Stimulated activated CD8-positive, alpha-beta memory T cell treated with anti-CD3 and anti-CD28 coated beads, Interleukin-7, amount 100 ng/mL, for 48 hours (primary cell): ENCODE measurements at places on chromosomes 5 and 9.

GRCh38 chr9:21165516-21165915, 944 bp downstream of the IFNA21 start:
- DNase-seq, result no peak

GRCh38 chr5:28084069-28084468, 1045.7 kb upstream of the CDH9 start:
- DNase-seq, result no peak

DNA sequence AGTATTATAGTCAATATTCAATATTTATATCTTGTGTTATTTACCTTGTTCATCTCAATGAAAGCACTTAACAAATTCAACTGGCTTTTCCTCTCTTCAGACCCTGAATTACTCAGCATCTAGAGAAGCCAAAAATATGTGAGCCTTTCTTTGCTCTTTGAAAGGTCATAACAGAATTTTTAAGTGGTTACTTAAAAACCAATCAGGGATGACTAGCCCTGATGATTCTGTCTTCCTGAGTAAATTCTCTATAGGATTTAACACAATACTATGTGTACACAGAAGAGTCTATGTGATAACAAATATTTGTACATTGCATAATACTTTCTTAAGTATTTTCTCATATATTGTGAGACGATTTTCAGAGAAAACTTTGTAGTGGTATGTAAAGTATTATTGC, 546.3 kb downstream of the MAT2B start:
- no peak for DNase-seq

GRCh38 chr5:43639566-43639965, 36.6 kb downstream of the NNT start:
- no peak for DNase-seq

DNA sequence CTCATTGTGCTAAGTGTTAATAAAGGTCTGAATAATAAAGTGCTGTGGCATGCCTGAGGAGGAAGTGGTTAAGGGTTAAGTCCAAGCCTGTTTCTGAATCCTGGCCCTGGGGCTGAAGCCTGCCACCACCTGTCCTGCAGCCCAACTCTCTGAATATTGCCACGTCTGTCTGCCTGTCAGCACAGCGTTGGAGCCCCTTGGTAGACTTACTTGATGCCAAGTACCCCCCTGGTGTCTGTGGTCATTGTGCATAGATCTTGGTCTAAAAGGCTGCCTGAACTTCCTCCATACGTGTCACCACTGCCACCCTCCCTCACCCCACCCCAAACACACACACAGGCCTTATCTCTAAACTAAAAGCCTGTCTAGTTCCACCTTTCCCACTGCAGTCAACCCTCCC, 35.4 kb upstream of the SLC2A8 start:
- DNase-seq, result no peak

DNA sequence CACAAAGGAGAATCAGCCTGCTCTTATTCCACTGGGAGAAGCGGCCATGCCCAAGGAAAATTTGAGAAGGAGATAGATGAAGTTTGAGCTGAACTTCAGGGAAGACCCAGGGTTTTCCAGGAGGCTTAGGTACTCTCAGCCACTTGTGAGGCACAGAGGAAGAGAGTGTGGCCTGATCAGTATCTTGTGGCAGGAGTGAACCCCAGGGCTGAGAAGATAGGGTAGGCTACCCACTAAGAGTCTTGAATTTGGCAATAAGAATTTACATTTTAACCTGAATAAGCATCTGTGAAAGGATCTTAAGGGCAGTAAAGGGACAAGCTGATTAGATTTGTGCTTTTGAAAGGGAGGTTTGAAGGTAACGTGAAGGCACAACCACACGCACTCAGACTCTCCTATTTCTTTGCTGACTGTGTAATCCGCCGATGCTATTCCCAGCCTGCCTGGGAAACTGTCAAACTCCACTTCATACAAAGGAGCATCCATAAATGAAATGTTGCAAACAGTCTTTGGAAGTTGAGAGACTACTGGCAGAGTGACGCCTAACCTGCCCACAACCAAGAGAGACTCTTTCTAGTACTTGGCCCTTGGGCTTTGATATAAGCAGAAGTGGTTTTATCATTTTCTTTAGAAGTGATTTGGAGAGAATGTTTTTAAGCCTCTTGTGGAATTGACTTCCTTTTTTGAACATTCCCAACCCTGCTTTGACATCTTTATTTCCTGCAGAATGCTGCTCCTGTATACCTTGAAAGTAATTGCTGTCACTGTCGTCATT, 108.2 kb upstream of the VCAN start:
- no peak for DNase-seq

- no peak for DNase-seq
Observed at GRCh38 chr5:155919725-155920124, 407.2 kb upstream of the SGCD start.

- DNase-seq, result no peak
Observed at GRCh38 chr5:119614838-119615237, 14.5 kb upstream of the FAM170A start.

GRCh38 chr5:101473483-101473882, 570.4 kb upstream of the ST8SIA4 start:
- no peak for DNase-seq

DNA sequence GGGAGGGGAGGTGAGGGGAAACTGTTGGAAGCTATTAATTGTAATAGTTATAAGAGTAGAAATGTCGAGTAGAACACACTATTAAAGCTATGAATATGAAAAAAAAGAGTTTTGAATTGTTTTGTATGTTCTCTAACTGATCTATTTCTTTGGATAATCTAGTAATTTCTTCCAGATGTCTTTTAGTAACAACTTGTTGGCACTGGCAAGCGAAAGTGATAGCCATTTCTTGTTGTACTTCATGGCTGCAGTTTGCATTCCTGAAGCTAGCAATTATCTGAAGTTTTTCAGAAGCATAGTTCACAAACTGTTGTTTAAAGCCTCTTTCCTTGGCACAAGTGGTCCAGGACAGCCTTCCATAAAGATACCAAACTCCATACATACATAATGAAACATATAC, 49.4 kb upstream of the SPATA31C2 start:
- DNase-seq, result no peak

DNA sequence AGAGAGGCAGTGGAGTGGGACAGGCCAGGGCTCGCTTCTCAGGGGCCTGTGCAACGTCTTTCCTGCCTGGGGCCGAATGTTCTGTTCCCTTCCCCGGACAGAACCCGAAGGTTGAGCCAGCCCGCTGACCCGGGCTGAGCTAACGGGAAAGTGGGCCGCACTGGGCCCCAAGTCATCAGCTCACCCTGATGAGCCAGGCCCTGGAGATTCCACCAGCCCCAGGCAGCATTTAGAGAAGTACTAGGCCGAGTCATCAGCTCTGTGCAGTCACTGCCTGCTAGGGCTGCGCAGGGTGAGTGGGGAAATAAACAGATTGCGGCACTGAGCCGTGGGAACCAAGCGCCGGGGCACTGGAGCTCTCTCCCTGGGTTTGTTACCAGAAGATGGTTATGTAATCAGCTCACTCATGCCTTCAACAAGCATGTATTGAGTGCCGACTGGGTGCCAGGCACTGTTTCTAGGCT, 29.1 kb upstream of the DUSP1 start:
- no peak for DNase-seq

DNA sequence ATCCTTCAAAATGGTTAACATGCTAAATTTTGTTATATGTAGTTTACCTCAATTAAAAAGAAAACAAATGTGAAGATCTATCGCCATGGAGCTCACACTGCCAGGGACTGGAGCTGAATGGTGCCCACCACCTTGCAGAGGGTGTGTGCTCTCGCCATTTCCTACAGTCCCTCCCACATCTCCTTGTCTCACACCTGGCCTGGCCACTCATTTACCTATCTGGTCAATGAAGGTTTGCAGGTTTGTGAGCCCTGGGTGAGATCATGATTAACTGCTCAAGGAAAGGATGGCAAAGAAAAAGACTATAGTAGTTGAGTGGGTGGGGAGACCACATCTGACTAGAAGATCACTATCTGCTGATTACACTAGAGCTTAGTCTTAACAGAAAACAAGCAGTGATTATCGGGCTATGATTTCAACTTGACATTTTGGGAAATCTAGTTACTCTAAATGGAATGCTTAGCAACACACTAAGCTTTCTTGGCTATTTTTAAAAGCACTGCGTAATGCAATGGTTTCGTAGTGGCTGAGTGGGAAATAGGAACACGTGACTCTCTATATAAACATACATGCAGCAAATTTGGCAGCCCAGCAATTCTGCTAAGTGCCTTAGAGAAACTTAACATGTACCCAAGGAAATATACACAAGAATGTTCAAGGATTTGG, 27.3 kb downstream of the PUM3 start:
- DNase-seq, result no peak

- no peak for DNase-seq
Observed at GRCh38 chr9:111467778-111468367, 16.3 kb downstream of the ECPAS start.

- DNase-seq, result no peak
Observed at GRCh38 chr5:124658867-124659557, 87.4 kb downstream of the ZNF608 start.

GRCh38 chr9:96858670-96859069, 4.4 kb upstream of the ZNF782 start:
- no peak for DNase-seq

DNA sequence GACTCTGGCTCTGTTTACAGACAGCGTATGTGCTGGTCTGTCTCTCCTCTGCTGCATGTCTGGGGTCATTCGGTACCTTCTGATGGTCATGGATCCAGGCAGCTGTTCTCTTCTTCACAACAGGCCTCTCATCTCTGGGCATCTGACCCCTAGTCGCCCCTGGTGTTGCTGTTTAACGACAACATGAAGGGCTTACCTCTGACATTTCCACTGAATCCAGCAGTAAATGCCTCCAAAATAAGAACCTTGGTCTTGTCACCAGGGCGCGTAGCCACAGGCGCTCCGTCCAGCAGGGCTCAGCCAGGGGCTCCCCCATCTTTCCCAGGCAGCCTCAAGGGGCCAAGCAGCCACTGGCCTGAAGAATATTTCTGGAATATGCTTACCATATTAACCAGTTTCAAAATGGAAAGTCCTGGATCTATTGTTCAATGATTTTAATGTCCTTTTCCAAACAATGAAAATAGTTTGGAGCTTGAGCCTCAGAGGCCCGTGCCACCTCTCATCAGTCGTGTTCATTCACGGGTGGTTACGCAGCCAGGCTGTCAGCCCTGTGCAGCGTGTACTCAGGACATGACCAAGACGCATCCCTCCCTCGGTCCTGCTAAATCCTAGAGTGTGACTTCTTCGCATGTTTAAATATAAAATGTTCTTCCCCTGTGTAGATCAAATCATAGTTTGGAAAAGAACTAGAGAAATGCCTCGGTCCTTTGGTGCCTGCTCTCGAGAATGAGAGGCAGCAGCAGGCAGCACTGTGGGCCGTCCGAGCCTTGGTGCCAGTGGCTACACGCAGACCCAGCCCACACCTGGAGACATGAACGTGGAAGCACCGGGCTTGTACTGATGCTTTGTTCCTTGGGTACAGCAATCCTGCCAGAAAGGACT, 30.1 kb upstream of the LRRC14B start:
- no peak for DNase-seq

DNA sequence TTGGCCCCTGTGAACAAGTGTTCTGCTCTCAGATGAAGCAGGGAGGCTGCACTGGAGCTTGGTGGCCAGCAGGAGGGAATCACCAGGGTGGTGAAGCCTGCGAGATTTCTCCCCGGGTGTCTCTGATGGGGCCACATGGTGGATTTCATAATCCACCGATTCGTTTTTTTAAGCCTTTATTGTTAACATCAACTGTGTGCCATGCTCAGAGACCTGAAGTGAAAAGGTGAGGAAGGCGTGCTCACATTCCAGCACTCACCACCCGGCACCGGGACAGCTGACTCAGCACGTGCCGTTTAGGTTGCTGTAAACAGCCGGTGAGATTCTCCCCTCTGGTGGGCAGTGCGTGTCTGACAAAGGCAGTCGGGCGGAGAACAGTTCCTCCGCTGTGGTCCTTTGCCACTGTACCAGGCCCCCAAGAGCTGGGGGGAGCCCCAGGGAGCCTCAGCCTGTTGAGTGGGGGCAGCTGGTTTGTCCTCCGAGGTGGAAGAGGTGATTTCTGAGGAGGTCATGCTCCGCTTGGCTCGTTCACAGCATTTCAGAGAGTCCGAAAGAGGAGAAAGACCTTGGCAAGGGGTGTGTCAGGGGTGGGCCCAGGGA, 12.7 kb upstream of the AHRR start:
- no peak for DNase-seq

DNA sequence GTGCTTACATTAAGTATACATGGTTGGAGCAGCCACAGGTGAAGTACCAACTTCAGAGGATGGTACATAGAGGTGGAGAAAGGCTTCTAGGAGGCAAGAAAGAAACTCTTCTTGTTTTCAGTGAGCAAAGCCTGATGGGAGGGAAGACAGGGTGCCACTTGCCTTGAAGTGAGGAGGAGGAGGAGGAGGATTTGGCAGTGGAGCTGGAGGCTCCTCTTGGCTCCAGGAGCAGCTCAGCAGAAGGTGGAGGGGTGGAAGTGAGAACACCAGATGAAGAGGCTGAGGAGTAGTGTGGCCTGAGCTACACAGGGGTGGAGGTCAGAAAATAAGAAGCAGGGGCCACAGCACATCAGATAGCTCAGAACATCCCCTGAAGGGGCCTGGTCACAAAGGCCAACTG, 91.1 kb upstream of the SHISAL2B start:
- DNase-seq, result no peak

GRCh38 chr9:109417054-109417453, 81.1 kb downstream of the PTPN3 start:
- no peak for DNase-seq

DNA sequence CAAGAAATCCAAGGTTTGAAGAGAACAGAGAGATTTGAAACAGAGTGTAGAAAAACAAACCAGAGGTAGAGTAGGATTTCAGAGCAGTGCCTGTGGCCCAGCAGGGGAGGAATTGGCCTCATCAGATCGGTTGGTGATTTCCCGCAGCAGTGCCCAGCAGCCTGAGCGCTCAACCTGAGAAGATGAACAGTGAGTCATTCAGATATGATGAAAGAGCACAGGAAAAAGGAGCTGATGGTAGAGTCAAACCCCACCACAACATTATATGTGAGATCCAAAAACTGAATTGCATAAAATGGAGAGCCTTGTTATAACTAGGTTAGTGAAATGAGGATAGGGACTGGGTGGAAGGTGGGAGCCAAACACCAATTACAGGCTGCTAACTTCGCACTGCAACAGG, 248.9 kb downstream of the PIK3R1 start:
- peak; percentile 61 for DNase-seq
